ENCODE measurements at places on chromosomes 6 and 20.

- no peak for DNase-seq
Measured at GRCh38 chr6:24899997-24900325, 35.8 kb downstream of the RIPOR2 start.

DNA sequence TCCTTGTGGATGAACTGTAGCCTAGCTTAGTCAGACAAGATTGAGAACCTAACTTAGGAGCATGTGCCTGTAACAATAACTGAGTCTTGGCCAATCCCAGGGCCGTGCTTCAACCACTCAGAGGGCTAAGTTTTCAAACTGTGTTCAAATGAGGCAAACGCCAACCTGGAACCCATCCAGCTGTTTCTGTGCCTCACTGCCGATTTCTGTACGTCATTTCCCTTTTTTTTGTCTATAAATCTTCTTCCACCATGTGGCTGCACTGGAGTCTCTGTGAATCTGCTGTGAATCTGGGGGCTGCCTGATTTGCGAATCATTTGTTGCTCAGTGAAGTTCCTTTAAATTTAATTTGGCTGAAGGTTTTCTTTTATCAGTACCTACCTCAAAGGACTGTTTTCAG lies 115.0 kb upstream of the CHD6 start:
- peak; percentile 69 for DNase-seq

DNA sequence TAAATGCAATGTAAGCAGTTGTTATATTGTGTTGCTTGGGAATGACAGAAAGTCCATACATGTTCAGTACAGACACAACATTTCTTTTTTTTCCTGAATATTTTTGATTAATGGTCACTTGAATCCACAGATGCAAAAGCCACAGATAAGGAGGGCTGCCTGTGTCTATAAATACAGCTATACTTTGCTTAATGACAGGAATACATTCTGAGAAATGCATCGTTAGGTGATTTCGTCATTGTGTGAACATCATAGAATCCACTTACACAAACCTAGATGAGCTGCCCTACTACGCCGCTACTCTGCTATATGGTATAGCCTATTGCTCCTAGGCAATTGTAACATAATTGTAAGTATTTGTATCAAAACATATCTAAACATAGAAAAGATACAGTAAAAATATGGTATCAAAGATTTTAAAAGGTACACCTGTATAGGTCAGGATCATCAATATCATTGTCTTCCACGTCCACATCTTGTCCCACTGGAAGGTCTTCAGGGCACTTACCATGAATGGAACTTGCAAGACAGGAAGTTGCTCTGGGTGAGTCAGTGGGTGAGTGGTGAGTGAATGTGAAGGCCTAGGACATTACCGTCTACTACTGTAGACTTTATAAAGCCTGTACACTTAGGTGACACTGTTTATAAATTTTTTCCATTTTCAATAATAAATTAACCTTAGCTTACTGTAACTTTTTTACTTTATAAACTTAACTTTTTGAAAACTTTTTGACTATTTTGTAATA lies 27.9 kb upstream of the POPDC3 start:
- DNase-seq: peak; percentile 24

DNA sequence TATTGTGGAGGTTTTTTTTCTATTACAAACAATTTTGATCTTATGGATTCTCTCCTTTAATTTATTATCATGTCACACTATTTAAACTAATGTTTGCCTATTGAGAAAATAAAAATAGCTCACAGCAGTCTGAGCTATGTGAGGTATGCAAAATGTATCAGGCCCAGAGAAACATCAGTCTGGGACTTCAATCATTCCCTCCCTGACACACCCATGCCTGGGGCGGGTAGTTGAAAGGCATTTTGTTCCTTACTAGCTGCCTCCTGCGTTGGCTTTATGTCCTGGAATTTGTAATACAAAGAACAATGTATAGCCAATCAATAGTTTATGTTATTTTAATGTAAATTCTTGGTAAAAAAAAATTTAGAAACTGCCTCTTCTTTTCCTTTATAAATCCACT lies 403.3 kb downstream of the EPM2A start:
- no peak for DNase-seq

- no peak for DNase-seq
Measured at GRCh38 chr6:141164042-141164743, 968.5 kb upstream of the GJE1 start.

DNA sequence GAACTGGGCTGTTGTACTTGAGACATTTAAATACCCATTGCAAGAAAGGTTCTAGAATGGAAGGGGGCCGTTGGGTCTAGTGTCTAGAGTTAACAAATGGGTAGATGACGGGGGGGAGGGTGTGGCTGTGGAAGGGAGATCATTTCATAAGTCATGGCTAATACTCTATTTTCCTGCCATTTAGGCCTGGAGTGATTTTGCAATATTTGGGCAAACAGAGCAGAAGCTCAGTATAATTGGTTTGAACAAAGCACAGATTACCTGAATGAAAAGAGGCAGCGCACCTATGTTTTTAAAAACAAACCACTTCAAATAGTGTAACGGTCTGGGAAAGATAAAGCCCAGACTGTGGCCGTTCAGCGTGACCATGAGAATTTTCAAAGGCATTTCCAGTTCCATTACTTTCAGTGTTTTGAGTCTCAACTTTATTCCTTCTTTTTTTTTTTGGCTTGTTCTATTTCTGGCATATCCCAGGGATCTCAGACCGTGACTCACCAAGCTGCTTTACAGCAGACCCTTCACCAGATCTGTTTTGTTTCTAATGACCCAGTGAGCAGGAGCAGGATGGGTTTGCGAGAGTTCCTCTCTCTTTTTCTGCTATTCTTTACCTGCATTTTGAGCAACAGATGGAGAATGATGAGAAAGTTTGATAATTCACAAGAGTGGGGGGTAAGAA lies 73.7 kb downstream of the LYRM2 start:
- no peak for DNase-seq

GRCh38 chr6:155374681-155375080 lies 60.4 kb upstream of the TFB1M start:
- DNase-seq: no peak

DNA sequence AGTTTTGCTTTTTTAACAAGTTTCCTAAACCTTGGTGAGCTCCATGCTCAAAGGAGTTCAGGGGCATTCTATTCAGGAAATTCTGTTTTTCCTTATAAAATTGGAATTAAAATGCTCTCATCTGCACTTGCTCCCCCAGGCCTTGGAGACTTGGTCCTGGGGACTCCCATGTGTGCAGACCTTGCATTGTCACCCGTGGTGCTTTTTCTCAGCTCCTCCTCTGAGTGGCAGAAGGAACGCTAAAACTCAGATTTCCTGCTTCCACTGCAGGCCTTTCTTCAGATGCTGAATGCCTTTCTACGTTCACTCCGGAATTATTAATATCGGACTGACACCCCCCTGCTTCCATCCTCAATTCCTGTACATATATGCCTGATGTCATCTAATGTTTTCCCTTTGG lies 248.7 kb upstream of the RREB1 start:
- no peak for DNase-seq
